Stimulated activated CD4-positive, alpha-beta T cell treated with anti-CD3 and anti-CD28 coated beads, Interleukin-1b, Interleukin-23, amount 100 ng/mL, for 1 hour (primary cell): ENCODE measurements at places on chromosomes 7 and 10.

DNA sequence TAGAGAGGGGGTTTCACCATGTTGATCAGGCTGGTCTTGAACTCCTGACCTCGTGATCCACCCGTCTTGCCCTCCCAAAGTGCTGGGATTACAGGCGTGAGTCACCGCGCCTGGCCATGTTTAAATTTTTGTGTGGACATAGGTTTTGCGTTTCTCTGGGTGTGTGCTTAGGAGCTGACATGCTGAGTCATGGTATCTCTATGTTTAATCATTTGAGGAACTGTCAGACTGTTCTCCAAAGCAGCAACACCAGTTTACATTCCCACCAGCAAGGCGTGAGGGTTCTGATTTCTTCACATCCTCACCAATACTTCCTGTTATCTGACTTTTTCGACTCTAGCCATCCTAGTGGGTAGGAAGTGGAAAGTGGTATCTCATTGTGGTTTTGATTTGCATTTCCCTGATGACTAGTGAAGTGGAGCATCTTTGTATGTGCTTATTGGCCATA is 153.7 kb downstream of the DNAJB6 start:
- no peak for DNase-seq

DNA sequence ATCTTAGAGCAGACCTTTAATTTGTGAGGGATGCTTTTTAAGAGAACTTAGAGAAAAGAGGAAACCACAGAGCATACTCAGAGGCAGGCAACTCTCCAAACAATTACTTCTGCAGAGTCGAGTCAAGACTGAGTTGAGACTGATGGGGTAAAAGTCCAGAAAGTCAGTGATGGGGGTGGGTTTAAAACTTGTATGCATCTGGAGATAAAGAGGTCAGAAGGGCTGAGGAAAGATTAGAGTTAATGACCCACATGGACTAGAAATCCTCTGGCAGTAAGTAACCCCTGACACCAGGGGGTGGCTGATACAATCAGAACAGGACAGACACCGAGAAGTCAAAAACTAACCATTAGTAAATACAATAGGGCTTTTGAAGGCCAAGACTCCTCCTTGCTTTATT is 42.4 kb upstream of the SEPTIN7 start:
- DNase-seq: no peak

DNA sequence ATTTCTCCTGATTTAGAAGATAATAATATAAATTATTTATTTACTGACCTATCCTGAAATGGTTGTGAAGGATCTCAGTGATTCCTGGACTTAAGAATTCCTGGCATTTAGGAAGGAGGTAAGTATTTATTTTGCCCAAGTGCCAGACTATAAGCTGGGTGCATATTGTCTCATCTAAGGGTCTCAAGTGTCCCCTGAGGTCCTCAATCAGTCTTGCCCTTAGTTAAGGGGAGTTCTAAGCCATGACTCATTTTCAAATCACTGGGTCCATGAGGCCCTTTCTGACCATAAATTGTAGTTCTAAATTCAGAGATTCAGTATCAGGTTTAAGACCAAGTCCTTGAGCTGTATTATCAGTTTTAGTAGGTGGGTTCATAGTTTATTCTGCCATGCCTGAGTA is 251.6 kb upstream of the MEOX2 start:
- no peak for DNase-seq

DNA sequence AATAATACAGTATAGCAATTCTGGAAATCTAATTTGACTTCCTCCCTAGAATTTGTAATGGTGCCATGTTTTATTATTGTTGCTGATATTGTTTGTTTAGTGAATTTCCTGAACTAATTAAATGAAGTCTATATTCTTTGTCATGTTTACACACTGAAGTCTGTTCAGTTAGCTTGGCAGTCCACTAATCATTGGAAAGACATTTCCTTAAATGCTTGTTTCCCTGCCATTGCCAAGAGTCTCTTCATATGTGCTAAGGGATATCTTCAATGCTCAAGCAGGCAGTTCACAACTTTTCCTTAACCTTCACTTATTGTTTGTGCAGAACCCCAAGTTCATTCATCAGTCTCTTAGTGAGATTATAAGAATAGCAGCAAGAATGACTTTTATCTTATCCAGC is 755.3 kb downstream of the INHBA start:
- DNase-seq: no peak

GRCh38 chr10:85580585-85580984 is 786.0 kb downstream of the GRID1 start:
- no peak for DNase-seq

DNA sequence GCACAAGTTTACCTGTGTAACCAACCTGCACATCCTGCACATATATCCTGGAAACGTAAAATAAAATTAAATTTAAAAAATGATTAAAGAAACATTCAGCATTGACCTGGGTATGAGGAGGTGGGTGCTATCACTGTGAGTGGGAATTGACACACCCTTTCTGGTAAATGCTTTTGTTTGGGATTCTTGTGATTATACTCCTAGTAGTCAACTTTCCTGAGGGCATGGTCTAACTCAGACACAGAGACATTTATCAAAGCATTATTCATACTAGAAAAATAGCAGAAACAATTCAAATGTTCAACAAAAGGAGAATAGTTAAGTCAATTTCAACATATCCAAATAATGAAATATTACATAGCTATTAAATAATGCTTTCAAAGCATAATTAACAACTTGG is 44.2 kb downstream of the CNNM2 start:
- DNase-seq: no peak

DNA sequence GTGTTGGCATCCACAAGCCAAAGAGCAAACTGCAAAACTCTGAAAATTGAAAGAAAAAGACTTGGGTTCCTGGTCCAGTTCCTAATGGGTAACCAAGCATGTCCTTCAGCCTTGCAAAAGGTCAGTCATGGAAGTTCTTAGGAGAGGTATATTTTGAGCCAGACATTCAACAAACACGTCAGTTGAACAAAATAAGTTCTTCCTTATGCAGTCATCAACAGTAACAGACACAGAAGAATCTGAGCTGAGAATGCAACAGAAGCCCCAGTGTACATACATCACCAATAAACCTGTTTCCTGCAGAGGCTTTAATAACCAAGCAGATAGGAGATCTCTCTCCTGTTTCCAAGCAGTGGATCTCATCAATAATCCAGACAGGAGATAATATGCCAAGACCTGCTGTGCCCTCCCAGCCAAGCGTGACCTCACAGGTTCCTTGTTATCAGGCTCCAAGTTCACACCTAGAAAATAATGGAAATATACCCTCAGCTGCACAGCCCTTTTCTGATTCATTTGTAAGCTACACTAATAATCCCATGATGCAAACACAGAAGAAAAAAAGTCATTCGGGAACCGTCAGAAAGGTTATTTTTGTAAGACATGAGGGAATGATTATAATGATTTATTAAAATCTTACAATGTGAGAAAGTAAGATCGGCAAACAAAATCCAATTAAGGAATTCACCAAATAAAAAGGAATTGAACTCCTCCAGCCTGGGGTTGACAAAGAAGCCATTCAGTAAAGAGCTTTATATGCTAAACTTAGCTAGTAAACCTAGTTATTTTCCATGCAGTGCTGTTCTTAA is 90.7 kb downstream of the DGKI start:
- DNase-seq: no peak

- no peak for DNase-seq
These were observed 56.6 kb upstream of the PTN start for GRCh38 chr7:137399827-137400823.

GRCh38 chr10:55627501-55628051 is 733.5 kb downstream of the ZWINT start:
- DNase-seq: no peak

DNA sequence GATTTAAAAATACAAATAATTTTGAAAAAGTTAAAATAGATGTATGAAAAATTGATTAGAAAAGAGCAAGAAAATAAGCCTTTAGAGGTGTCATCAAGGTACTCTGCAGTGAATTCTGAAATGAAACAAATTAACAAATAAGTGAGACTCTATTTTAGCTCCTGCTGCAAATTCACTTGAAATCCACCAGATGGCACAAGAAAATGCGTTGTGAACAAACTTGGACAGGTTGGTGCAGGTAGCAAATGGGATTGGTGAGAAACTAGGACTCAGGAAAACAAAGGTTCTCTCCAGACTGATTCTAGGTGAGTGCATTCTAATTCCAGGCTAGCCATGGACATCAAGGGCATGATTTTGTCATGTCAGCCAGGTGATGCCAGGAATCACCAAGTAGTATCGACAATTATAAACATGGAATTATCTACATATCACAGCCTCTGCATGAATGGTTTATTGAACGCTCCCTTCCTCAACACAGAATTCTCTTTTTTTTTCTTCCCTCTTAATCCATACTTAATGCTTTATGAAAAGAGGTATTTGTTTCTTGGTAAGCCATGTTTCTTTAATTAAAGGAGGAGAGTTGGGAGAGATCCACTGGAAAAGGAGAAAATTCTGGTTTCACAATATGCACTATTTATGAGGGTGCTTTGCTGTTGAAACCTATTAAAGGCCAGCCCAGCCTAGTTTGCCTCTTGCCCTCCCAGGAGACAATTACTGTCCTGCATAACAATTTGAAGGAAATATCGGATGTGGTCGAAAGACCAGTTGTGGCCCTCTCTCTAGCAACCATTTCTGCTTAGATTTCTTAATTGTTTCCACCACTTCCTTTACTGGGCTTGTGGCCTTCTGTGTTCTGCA is 118.1 kb downstream of the ZNF365 start:
- DNase-seq: no peak

- DNase-seq: no peak
These were observed 441.9 kb upstream of the NPVF start for GRCh38 chr7:25669961-25670841.

DNA sequence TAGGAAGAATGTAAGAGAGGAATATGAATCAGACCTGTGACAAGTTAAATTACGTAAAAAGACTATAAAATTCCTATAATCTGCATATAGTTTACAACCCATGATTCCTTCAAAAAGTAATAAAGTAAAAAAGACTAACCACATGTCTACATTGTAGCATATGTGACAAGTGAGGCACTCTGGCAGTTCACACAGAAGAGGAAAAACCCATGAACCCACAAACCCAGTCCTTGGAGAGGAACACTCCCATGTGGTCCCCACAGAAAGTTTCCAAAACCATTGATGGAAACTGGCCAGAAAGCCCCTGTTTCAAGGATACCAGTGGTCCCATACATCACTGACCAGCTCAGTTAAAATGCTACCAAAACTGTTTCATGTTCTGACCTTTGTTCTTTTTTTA is 15.7 kb downstream of the KDM7A start:
- no peak for DNase-seq

GRCh38 chr10:22612318-22612717 is 102.1 kb downstream of the PIP4K2A start:
- no peak for DNase-seq

GRCh38 chr10:47239211-47239610 is 60.8 kb upstream of the GDF10 start:
- no peak for DNase-seq

GRCh38 chr7:128103498-128104107 is 72.4 kb upstream of the LRRC4 start:
- no peak for DNase-seq

GRCh38 chr10:114043532-114044246 is at the start of gene ADRB1:
TSS of gene ADRB1 (plus strand) at chr10:114043866. CDS start at chr10:114044133, 267 bp downstream.
- DNase-seq: no peak

GRCh38 chr7:152383341-152384234 is 52.2 kb downstream of the KMT2C start:
- DNase-seq: no peak

GRCh38 chr10:58066126-58066525 is 201.6 kb downstream of the IPMK start:
- no peak for DNase-seq

GRCh38 chr7:47239931-47240421 is 341.9 kb downstream of the TNS3 start:
- no peak for DNase-seq

- DNase-seq: no peak
These were observed 546.8 kb downstream of the PHTF2 start for GRCh38 chr7:78345293-78345911.

- no peak for DNase-seq
These were observed 10.9 kb downstream of the C10orf71 start for GRCh38 chr10:49309691-49310411.

- no peak for DNase-seq
These were observed 582.6 kb downstream of the PARD3 start for GRCh38 chr10:34232481-34232880.

- DNase-seq: no peak
These were observed 11.0 kb downstream of the RHBDD2 start for GRCh38 chr7:75889826-75890225.

DNA sequence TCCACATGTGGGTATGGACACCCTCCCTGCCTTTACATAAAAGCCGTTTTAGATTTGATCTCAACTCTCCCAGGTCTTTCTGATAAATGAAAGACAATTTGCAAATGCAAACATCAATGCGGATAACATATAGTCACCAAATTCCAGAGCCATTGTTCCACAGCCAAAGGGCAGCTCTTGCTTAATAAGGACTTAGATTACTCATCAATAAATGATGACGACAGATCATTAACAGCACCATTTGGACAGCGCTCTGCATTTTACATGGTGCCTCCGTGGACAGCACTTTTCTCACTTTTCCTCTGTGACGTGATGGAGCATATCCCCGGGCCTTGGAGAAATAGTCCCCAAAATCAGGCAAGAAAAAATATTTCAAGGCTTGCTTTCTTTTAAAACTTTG is 370.3 kb upstream of the CELF2 start:
- no peak for DNase-seq

GRCh38 chr7:101814991-101815825 is 2.2 kb upstream of the CUX1 start:
- DNase-seq: peak; percentile 36

DNA sequence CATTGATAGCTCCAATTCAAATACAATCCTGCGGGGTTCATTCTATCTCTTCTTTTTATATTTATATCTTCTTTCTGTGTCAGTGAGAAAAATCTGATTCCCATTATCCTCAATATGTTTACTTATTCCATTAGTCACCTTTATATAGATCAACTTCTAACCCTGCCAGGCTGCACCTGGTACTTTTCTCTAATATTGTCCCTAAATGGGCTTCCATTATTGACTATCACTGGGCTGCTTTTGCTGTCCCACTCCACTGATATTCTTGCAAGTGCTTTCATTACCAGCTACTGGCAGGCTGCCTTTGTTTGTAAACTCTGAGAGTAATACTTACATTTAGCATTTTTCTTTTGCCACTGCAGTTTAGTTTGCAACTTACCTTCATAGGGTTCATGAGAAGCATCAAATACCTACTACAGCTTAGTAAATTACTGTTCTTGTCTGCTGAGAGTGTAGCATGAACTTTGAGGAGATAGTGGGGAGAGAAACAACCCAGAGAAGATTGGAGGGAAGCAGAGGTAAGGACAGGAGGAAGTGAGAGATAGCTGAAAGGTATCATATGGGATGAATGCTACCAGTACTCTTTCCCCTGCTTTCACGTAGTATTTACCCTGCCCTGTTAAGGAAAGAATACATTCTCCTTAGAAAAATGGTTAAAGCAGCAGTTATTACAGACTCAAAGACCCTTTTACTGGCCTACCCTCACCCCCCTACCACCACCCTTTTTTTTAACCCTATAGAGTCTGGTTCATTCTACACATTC is 119.1 kb downstream of the PHTF2 start:
- no peak for DNase-seq

DNA sequence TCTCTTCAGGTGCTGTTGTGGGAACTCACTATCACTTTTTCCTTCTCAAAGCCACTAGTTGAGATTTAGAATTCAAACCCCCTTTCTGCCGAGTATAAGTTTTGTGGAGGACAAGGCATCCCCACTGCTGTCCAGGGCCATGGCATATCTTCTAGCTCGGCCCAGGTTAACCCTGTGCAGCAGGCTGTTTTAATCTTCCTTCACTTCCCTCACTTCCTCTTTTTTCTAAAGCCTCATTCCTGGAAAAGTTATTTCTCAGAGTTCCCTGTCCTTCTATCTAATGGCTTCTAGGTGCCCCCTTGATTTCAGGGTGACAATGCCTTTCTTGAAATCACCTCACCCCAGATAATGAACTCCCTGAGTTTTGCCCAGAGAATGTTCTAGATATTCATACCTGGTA is 222.3 kb downstream of the SNX10 start:
- no peak for DNase-seq
